ENCODE measurements at places on chromosomes 6 and 20.

DNA sequence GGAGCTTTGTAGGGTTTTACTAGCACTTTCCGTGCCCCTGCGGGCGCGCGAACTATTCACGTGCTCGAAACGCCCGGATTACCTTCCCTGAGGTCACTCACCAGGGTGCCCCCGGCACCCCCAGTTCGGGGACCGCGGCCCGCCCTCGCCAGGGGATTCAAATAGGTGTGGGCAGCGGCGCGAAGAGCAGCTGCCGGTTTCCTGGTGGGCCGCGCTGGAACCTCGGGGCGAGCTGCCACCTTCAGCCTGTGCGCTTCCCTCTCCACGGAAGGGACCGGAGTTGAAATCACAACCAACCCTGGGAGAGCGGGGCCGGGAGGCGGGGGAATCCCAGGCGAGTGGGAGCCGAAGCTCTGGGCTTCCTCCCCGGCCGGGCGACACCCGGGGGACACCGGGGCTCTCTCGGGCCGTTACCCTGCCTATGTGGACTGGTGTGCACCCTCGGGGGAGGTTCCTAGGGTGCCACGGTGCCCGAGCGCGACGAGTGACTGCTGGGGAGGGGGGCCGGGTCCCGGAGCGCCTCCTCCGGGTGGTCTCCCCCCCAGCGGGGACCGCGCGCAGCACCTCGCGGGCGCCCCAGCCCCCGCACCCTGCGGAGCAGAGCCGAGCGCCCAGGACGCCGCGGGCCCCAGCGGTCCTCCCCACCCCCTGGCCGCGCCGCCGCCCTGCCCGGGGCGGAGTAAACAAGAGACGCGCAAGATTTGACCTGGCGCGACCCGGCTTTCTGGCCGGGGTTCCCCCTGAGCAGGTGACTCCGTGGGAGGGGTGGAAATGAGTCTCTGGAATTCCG, 2.1 kb upstream of the HIVEP2 start:
- DNase-seq, result peak; percentile 60

GRCh38 chr6:168884050-168884645, 369.5 kb downstream of the THBS2 start:
- no peak for DNase-seq

DNA sequence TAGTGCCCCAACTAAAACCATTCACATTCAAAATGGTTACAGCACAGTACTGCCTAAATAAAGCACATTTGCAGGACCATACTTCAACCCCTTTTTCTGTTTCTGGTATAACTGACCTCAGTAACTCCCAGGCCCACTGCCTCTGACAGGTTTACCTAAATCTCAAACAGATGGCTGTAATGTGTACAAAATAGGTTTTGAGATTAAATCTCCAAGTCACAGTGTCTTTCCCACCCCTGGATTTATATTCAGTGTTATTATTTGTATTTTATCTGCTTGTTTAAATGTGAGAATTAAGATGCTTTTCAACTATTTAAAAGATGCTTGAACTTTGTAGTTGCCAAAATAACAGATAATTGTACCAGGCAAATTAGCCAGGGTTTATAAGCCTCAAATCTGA, 4.7 kb upstream of the KIF6 start:
- DNase-seq, result no peak

DNA sequence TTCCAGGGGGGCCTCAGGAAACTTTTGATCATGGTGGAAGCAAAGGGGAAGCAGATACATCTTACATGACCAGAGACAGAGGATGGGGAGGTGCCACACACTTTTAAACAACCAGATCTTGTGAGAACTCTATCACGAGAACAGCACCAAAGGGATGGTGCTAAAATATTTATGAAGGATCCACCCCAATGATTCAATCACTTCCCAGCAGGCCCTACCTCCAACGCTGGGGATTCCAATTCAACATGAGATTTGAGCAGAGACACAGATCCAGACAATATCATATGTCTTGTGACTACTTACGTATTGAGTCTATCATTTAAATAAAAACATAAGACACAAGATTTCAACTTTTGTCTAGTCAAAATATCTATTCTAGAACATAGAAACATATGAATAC, 351.9 kb downstream of the EPM2A start:
- DNase-seq, result no peak

DNA sequence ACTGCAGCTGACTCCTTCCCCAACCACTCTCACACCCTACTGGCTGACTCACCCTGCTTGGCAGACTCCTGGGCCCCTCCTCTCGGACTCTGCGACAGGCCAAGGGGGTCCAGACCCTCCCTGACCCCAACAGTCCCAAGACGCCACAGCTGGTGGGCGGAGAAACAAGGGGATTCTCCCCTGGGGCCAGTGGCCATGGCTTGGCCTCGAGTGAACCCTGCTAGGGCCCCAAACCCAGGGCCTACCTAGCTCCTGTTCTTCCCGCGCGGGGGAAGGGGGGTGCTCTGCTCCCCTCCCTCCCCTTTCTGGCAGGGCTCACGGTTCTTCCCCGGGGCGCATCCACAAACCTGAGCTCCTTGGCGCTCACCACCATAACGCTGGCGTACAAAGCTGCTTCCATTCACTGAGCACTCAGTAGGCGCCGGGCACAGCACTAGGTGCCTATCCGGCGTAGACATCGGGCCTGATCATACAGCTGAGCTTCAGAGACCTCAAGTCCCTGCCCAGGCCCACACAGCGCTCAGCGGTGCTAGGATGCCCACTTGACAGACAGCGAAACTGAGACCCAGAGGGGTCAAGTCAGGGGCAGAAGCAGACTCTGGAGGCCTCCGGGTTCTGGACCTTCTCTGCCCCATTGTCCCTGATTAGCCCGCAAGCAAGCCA, 597 bp downstream of the ADA start:
- DNase-seq, result peak; percentile 22

DNA sequence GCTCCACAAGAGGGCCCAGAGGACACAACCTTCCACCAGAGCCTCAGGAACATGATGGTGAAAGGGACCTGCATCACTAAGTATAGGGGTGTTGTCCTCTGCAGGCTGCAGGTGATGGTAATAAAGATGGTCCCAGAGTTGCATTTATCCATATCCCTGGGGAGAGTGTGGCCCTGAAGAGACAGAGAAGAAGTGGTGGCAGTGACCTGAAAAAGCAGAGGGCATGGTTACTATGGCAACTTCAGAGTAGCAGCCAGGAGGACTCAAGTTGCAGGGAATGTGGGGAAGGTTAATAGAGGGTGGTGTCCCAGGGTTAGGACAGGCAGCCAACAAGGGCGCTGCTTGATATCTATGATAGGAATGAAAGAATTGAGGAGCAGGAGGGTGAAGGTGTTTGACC, 57.1 kb downstream of the HLA-A start:
- no peak for DNase-seq

DNA sequence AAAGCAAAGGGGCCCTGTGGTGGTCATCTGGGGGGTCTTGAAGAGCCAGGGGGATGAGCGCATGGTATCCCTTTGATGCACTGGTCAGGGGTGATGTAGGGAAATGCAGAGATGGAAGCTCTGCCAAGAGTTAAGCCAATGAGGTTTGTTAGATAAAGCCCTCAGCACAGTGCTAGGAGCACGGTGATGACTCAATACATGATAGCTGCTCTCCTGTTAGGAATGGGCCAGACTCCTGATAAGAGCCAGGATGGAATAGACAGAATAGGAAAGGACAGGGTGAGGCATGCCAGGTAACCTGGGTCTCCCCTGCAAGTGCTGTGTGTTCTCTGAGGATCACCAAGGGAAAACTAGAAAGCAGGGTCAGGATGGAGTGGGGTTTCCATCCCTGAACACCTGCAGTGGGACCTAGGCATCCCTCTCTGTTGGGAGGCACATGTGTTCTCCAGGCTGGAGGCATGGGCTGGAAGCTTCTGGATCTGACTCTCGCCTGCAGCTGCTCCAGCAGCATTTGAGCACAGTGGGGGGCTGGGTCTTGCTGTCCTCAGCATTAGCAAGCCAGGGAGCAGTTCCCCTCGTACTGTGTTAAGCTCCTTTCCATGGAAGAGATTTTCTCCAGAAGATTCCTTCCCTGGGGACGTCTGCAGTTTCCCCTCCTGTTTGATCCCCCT, 71.8 kb upstream of the TIAM2 start:
- no peak for DNase-seq

- DNase-seq, result no peak
These were observed 176.5 kb downstream of the UBE3D start for GRCh38 chr6:82889143-82889542.

DNA sequence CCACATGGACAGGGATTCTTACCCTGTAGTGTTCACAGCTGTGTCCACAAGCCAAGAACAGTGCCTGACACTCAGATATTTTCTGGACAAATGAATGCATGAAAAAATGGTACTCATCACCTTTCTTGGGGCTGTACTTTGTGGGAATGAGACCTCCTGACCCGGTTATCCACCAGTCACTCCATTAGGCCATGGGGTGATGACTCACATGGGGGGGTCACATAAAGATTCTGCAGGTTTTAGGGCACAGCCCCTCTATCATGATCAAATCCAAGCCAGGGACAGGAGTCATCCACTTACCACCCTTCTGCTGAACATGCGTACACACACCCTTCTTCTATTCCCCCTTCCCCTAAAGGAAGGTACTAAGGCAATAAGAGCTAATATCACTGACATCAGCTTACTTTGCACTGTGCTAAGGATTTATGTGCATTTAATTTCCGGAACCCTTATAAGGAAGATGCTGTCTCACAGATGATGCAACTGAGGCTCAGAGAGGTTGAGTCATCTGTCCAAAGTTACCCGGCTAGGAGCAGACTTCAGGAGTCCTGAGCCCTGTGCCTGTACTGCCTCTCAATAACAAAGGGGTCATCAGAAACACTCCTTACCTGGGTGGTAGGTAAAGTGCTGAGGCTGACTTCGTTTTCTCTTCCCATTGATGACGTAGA, 107.8 kb downstream of the NFATC2 start:
- DNase-seq, result no peak

DNA sequence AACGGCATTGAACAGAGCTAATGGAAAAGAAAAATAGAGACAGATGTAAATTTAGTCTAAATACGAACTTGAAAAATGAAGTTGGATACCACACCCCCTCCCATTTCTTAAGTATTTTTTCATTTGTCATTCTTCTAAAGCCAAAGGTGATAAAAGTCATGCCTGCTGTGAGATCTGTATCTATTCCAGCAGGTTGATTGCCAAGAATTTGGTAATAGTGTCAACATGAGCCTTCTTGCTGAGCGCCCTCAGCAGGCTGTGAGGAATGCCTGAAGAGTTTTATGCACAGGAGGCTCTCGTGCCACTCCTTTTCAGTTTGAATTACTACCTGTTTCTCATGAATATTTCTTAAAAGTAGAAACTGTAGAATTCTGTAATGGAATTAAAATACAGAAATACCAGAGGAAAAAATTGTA, 165.4 kb downstream of the QKI start:
- DNase-seq, result no peak

DNA sequence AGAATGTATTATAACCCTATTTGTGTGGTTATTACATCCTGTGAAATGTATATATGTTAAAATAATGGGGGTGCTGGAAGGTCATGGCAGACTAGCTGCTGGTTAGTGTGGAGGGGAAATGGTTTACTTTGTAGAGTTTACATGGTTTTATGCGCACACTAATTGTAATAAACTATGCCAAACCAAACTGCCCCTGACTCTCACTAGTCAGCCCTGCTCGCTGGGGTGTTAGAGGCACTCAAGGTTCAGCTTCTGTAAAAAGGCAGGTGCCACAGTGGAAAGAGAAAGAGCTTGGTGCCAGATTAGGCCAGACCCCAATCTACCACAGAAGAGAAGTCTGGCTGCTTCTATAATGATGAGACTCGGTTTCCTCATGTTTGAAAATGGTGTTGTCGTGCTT, 52.7 kb downstream of the GOPC start:
- no peak for DNase-seq

GRCh38 chr6:33798343-33798848, 5.4 kb downstream of the MLN start:
- no peak for DNase-seq

DNA sequence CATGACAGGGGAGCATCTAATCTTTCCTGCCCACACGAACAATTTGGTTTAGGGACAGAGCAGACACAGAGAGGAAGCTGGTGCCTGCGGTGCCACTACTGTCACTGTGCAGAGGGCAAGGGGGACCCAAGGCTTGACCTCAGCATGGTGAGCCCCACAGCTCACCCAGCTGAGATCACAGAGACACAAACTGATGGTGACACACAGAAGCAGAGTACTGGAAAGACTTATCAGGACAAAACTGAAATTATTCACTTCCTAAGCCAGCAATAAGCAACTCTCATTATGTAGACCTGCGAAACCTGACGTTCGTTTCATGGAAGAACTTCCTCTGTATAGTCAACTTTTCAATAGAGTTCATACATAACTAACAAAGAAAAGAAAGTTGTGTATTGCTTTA, 86.1 kb downstream of the HUS1B start:
- DNase-seq, result no peak

GRCh38 chr6:5570641-5571040, 309.3 kb downstream of the FARS2 start:
- no peak for DNase-seq

All from activated CD8-positive, alpha-beta memory T cell treated with anti-CD3 and anti-CD28 coated beads for 1 hour (primary cell).